ENCODE measurements at places on chromosomes 6 and 20.

- no peak for DNase-seq
These were observed 19.2 kb upstream of the HFE start for GRCh38 chr6:26068036-26068435.

GRCh38 chr6:42769051-42769450 is 12.8 kb upstream of the BICRAL start:
- no peak for DNase-seq

GRCh38 chr6:25749837-25750236 is 4.7 kb upstream of the SLC17A4 start:
- no peak for DNase-seq

GRCh38 chr6:140572129-140572528 is 1197.7 kb upstream of the CITED2 start:
- DNase-seq, result peak; percentile 73

DNA sequence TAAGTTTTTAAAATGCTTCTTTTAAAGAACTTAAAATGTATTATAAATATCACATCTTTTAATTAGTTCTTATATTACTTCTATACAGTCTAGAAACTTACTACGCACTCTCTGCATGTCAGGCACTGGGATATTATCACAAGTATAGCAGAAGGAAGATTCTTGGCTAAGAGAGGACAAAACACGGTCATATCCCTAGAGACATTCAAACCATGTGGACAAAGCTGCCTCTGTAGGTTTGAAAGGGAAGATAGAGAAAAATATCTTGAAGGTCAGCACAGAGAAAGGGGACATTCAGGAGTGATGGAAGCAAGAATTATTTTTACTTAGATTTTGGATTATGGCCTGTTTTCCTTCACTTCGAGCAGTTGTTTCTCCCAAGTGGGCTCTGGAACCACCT is 64.1 kb downstream of the LRRC1 start:
- DNase-seq, result no peak

GRCh38 chr6:66662196-66662595 is 955.2 kb upstream of the EYS start:
- no peak for DNase-seq

- DNase-seq, result no peak
These were observed 26.6 kb upstream of the ELMO2 start for GRCh38 chr20:46433051-46433450.

- DNase-seq, result no peak
These were observed 369.9 kb downstream of the BTBD3 start for GRCh38 chr20:12287575-12287974.

DNA sequence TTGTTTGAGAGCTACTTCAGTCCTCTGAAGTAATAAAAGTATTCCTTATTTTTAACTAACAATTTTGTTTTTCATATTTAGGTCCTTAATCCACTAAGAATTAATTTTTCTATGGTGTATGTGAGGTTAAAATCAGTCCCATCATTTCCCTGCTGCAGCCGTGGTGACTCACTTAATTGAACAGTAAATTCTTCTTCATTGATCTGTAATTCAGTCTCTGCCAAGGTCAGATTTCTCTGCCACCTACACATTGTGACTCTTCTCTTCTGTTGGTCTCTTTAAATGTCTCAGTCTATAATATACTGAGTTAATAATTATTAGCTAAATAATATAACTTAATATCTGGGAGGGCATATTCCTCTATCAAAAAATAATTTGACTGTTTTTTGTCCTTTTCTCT is 262.3 kb downstream of the UTRN start:
- no peak for DNase-seq

- DNase-seq, result no peak
These were observed 283.4 kb upstream of the TBX18 start for GRCh38 chr6:85047818-85048217.

DNA sequence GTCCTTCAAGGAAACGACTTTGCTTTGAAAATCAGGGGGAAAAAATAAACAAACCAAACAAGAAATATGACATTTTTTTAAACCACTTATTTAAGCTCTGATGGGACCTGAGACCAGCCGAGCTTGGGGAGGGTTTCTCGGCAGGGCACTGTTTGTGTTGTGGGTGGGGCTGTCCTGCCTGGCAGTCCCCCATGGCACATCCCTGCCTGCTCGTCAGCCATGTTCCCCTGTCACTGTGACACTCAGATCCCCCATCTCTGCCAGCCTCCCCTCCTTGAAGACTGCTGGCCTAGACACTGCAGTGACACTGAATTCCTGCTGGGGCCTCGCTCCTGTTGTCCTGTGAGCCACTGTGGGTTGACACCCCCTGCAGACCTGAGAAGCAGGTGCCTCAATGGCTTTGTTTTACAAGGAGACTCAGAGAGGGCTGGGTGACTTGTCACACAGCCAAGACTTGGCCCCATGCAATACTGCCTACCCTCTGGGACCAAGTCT is 95.1 kb upstream of the PTPN1 start:
- no peak for DNase-seq

GRCh38 chr6:170074907-170075306 is 216.0 kb downstream of the DLL1 start:
- no peak for DNase-seq

DNA sequence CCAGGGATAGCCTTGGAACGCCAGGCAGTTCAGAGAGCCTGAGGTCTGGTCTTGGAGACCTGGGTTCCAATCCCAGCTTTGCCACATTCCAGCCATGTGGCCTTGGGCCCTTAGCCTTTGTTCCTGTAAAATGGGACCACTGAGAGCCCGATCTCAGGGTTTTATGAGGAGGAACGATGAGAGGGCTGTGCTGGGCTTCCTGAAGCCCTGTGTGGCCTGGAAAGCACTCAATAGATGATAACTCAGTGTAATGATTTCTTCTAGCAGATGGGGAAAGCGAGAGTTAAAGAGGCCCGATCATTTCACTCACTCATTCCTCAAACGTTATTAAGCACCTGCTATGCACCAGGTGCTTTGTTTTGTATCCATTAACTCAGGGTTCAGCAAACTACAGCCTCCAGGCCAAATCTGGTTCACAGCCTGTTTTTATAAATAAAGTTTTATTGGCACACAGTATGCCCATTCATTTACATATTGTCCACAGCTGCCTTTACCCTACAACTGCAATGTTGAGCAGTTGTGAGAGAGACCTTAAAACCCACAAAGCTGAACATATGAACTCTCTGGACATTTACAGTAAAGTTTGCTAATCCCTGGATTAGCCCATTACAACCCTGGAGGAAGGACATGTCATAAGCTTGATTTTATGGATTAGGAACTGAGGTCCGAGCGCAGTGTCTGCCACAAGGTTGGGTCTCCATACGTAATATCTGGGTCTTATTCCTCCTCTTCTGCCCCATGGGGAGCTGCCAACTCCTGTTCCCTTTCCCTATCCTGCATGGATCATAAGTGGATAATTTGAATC is 90.4 kb downstream of the CEBPB start:
- no peak for DNase-seq

DNA sequence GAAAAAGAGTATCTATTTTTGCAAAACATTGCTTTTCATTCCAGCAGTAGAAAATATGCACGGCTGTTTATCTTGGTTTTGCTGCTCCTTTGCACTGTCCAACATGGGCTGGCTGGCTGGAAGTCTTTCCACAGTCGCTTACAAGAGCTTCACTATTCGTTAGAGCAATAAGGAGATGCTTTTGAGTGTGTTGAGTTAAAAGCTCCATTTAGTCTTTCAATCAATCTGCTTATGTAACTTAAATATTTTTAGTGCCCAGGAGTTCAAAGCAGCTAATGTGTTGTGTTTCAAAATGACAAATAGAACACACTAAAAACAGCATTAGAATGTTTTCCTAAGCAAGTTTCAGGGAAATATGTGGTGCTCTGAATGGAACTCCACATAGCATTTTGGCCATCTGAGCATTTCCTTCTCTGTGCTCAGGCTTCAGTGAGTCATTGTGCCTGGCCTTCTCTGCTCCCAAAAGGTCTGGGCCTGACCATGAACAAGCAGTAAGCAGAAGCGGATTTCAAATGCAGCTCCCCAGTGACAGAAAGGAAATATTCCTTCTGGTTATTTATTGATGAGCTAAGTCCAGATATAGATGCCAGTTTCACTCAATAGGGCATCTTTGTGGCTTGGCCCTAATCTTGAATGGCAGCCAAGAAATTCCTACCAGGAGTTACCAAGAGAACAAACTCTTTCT is 580.3 kb downstream of the TENT5A start:
- DNase-seq, result peak; percentile 17

GRCh38 chr6:127200114-127200513 is 66.5 kb upstream of the RNF146 start:
- DNase-seq, result no peak

GRCh38 chr20:8549192-8549591 is 417.1 kb downstream of the PLCB1 start:
- DNase-seq, result no peak

DNA sequence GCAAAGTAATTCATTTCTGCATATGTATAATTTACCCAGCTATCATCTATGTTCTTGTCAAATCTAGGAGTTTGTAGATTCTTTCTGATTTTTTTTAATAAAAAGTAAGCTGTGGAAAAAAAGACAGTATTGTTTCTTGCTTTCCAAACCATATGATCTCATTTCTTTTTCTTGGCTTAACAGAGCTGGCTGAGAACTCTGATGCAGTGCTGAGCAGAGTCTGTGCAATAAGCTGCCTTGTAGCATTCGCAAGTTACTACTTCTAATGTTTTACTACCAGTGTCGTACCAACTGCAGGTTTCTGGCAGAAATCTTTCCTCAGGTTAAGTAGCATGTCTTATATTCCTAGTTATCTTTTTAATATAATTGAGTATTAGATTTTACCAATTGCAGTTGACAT is 15.6 kb downstream of the RRBP1 start:
- DNase-seq, result no peak

DNA sequence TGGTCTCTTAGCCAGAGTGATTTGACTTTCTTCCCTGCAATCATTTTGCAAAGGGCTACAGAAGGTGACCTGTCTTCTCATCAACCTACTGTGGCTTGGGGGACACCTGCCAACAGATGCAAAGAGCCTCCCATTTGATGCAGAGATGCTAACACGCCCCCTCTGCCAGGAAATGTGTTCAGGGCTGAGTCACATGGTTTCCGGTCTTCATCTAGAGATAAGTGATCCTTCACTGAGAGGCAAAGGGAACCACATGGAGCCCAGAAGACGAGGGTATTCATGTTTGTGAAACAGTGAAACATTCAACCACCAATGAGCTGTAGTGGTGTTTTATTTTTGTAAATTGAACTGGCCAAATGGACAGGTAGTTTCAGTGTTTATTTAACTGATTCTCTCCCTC is 109.0 kb upstream of the RIN2 start:
- DNase-seq, result no peak

GRCh38 chr6:88867841-88868731 is 95.3 kb downstream of the RNGTT start:
- no peak for DNase-seq

GRCh38 chr20:48187851-48188250 is 402.6 kb upstream of the SULF2 start:
- peak; percentile 2 for DNase-seq

GRCh38 chr6:44631968-44632367 is 244.5 kb downstream of the CDC5L start:
- no peak for DNase-seq

GRCh38 chr6:37500294-37500608 is 558 bp upstream of the CCDC167 start:
- no peak for DNase-seq

DNA sequence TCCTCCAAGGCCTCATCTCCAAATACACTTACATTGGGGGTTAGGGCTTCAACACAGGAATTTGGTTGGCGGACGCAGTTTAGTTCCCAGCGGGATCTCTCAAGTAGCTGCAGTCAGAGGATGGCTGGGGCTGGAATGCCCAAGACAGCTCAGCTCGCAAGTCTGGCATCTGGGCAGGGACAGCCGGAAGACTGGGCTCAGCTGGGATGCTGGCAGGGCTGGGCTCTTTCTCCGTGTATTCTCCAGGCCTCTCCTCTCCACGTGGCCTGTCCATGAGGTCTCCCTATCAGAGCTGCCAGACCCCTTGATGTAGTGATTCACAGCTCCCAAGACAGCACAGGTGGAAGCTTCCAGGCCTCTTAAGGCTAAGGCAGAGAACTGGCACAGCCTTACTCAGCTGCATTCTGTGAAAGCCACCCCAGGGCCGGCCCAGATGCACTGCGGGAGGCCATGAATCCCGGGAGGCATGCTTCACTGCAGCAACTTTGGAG is 5.0 kb downstream of the FGD2 start:
- DNase-seq, result no peak

DNA sequence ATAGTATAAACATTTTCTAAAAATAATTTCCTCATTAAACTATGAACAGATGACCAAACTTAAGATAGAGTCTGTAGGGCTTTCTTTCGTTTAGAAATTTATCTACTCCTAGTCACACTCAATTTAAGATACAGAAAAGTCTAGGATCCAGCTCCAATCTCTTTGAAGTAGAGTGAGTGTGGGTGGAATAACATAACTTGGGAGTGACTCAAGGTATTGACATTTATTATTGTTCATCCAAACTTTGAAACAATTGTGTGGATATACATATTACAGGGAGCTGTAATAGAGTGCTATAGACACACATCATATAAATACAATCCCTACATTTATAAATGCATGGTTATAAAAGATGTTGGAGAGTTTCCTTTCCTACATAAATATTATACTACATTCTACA is 715.2 kb upstream of the MANEA start:
- no peak for DNase-seq

GRCh38 chr6:145329257-145329656 is 406.1 kb downstream of the EPM2A start:
- no peak for DNase-seq

DNA sequence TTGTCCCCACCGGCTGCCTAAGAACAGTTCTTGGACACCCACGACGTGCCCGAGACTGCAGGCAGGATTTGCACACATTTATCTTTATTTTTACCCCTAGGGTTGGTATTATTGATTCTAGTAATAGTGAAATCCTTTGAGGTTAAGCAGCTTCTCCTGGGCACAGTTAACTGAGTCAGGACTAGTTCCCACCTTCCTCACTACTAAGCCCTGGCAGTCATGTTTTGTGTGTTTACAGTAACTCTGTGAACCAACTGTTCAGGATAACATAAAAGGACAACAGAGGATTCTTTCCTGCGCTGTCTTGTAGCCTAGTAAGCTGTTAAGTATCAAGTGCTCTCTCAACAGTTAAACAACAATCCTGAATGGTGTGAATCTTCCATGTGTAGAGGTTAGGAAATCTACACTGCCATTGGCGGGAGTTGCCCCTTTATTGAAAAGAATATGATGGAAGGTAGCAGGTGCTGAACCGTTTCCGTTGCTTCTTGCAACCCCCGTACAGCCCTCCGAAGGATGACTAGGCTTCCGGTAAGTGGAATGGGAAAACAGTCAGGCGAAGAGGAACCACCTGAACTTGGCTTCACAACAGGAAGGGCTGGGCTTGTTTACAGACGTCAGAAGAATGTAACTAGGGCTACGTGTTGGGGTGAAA is 979 bp upstream of the SOD2 start:
- no peak for DNase-seq

- peak; percentile 88 for DNase-seq
These were observed 53.4 kb downstream of the TRAF3IP2 start for GRCh38 chr6:111552241-111552744.

- DNase-seq, result no peak
These were observed 32.9 kb downstream of the FILIP1 start for GRCh38 chr6:75460681-75461080.

Measured in HS-27A (cell line).